ENCODE measurements at places on chromosomes 3 and 15. TPM values are rescaled to one million over a fixed set of nuclear protein-coding genes. Genes with fewer than 3 reads are reported as not detected.

IMPG2 gene
- total RNA-seq = 0.32 TPM

ITPR1 gene
- 13.9 TPM for total RNA-seq

AMOTL2 gene
- total RNA-seq = 236 TPM

OR5H1 gene
- not detected for total RNA-seq

ZCWPW2 gene
- 0.64 TPM for total RNA-seq

PLA2G4E gene
- total RNA-seq = not detected

ANKRD34C gene
- not detected for total RNA-seq

CORO2B gene
- total RNA-seq = 9.5 TPM

ALCAM gene
- total RNA-seq = 86.3 TPM

CLEC3B gene
- total RNA-seq = 0.43 TPM

PIAS1 gene
- total RNA-seq = 28.9 TPM

DNAH1 gene
- total RNA-seq = 4.8 TPM

Data from fibroblast of villous mesenchyme (primary cell).